Mammary microvascular endothelial cell (primary cell): ENCODE measurements at places on chromosomes 6 and 20. TPM values are rescaled to one million over a fixed set of nuclear protein-coding genes. Genes with fewer than 3 reads are reported as not detected.

Gene RBPJL
- total RNA-seq, result not detected in 2 replicates

Gene ZSCAN23
- total RNA-seq, result 0.10 TPM in 1 of 2 replicates, not detected in the other

Gene ZNF831
- total RNA-seq, result not detected in 2 replicates

Gene RIPOR3
- not detected in 2 replicates for total RNA-seq

Gene FOXS1
- total RNA-seq, result not detected in 2 replicates

Gene PSORS1C2
- not detected in 2 replicates for total RNA-seq

Gene COX4I2
- not detected in 2 replicates for total RNA-seq

Gene MMS22L
- total RNA-seq, result 14.3 and 16.2 TPM in 2 replicates

Gene C20orf202
- not detected in 2 replicates for total RNA-seq

Gene ADGB
- not detected in 2 replicates for total RNA-seq

Gene KIF16B
- total RNA-seq, result 5.0 and 6.5 TPM in 2 replicates

Gene MARCKS
- 184 and 195 TPM in 2 replicates for total RNA-seq

Gene RAB5IF
- total RNA-seq, result 187 and 202 TPM in 2 replicates

Gene ECI2
- total RNA-seq, result 162 and 169 TPM in 2 replicates
